ENCODE measurements at places on chromosomes 5 and 9. TPM values are rescaled to one million over a fixed set of nuclear protein-coding genes. Genes with fewer than 3 reads are reported as not detected.

DNA sequence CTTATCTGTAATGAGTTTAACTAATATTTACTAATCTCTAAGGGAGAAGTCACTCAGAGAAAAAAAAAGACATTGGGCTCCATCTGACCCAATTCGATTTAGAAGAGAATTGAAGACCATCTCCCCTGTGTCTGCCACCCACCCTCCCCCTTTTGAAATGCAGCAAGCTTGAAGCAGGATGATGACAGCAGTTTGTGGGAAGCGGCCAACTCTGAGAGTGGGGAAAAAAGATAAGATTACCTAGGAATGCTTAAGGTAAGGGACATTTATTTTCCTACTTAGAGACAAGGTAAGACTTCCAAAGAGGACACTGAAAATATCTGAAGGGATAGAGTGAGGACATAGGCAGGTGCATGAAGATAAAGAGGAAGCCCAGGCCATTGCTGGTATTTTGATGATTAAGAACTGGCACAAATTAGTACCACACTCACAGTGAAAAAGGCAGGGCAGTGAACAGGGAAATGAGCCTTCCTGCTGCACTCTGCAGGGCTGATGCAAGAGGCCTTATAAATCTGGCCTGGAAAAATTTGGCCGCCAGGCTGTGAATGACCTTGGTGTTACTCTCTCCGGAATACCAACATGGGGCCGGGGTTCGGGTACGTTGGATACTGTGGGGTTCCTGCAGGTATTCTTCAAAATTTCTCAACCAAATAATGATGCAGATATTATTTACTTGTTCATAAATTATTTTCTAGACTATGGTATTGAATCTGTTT, 42.3 kb downstream of the HTR1A start:
- no peak for DNase-seq

- no peak for DNase-seq
Observed at GRCh38 chr5:180090769-180091546, 19.4 kb upstream of the RNF130 start.

- no peak for DNase-seq
Observed at GRCh38 chr5:115510145-115510645, 34.4 kb downstream of the FEM1C start.

DNA sequence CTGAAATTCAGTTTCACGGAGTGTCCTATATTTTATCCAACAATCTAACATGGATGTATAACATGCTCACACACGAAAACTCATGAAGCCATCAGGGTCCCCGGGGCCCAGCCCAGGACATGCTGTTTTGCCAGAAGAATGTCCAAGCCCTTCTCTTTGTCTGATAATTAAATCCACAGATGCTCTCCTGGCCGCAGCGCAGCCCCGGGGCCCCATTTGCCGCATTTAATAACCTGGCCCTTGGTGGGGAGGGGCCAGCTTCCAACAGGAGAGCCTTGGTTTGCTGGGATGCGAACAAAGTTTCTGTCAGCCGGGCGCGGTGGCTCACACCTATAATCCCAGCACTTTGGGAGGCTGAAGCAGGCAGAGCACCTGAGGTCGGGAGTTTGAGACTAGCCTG, 30.0 kb downstream of the PLPP7 start:
- no peak for DNase-seq

PCDHB16 gene
- 6.1 TPM for total RNA-seq

CBY3 gene
- not detected for total RNA-seq

ROR2 gene
- 32.2 TPM for total RNA-seq

All from omental fat pad (tissue), 4 donors.